ENCODE measurements at places on chromosomes 13 and 19.
A peak's percentile ranks its signal among the peaks of the same experiment; 100 is the strongest.

GRCh38 chr13:23990455-23990854 lies 93.2 kb upstream of the C1QTNF9B start:
- DNase-seq: no peak

DNA sequence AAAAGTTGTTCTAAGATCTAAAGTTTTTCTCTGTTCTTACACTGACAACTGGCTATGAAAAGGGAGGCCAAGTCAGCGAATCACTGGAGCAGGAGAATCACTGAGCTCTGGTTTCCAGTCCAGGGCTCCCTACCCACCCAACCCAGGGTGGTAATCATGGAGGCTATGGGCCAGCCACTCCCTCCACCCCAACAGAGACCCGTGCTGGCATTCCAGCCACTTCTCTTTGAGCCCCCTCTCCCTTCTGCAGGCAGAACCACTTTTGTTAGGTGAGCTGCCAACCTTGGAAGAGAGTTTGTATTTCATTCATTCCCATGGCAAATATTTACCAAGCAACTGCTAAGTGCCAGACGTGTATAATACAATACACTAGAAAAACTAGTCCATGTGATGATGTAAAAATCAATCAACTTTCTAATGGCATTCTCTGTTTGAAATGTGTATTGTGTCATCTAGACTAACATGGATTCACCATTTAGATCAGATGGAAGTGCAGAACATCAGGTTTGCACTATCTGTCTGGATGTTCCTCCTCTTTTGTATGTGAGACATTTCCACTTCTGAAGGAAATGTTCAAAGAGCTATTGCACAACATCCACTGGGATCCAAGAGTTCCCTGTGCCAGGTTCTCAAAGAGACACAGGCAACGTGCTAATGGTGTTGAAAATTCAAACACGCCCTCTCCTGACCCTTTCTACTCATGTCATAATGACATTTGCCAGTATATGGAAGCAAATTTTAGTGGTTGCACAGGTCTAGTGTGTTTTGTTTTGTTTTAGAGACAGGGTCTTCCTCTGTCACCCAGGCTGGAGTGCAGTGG lies 5.3 kb downstream of the MLNR start:
- DNase-seq: no peak

DNA sequence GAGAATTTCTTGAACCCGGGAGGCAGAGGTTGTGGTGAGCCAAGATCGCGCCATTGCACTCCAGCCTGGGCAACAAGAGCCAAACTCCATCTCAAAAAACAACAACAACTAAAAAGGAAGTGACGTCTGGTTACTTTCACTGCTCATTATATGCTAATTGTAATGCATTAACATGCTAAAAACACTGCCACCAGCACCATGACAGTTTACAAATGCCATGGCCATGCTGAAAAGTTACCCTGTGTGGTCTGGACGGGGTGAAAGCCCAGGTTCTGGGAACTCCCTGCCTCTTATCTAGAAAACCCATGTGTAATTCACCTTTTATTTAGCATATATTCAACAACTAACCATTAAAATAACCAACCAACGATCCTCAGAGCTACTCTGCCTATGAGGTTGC lies 28.1 kb downstream of the CPT1C start:
- DNase-seq: no peak

DNA sequence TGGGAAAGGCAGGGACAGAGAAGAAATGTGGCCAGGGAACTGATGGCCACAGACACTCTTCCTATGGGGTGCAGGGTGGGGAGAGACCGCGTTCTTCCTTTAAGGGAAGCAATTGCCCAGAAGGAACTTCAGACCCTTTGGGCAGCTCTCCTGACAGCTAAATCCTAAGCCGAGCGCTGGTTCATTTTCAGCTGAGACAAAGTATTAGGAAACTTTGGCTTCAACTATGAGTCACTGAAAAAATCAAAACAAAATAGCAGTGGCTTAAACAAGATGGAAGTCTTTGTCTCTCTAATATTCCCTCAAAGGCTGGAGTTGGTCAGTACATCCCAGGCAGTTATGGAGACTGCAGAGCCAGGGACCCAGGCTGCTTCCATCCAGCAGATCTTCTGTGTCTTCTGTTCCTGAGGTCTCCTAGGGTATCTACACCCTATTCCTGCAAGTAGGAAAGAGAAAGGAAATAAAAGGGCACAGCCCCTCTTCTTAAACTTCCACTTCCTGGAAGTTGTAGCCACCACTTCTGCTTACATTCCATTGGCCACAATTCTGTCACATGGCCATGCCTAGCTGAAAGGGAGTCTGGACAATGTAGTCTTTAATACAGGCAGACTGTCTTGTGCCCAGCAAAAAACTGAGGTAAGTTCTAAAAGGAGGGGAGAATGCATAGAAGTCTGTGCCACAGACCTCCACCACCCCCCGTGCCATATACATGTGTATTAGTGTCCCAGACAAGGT lies 163.5 kb downstream of the KATNAL1 start:
- DNase-seq: no peak

DNA sequence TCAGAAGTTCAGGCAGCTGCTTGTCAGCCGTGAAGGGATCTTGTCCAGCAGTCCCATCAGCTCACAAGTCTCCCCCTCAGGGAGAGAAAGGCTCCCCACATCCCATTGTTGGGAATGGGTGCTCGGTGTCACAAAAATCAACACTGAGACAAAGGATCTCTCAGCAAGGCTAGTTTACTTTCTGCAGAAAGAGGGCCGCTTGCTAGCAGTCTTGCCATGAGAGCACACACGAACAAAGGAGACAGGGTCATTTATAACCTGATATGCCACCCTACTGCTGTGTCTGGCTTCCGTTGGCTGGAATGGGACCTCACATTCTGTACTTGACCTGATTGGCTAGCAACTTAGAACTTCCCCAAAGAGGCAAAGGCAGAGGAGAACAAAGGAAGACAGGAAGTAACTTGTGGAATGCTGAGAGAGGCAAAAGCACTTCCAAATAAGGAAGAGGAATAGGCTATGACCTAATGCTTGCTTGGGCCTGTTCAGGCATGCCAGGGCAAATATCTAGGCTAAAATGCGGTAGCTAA lies 8.7 kb upstream of the IGFL3 start:
- DNase-seq: peak; percentile 91

DNA sequence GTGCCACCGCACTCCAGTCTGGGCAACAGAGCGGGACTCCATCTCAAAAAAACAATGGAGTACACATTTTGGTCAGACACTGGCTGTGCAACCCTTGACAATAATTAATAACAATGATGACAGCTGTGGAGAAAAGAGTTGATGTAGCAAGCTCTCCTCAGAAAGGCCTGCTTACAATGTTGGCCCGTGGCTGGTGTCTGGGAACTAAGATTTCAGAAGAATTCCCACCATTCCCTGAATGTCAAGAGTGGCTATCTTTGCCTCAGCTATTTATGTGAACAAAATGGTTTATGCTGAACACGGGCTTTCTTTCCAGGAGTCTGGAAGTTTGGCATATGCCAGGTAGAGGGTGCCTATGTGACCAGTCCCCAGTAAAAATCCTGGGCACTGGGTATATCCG lies 25.5 kb downstream of the NEK5 start:
- no peak for DNase-seq

DNA sequence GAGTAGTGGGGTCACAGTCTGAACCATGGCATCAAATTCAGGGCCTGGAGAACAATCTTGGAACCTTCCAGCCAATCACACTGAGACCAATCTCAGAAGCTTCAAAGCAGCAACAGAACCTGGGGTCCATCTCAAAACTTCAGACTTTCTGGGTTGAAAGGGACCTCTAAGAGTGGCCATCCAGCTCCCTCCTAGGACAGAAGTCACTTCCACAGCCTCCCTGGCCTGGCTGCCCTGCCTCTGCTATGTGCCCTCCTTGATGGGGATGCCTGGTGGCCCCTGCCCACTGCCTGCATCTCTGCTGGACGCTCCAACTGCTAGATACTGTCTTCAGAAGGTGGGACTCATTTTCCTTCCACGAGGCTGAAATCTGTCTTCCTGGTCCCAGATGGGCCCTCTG lies 1.8 kb downstream of the TLE2 start:
- DNase-seq: no peak

- no peak for DNase-seq
Measured at GRCh38 chr13:62038214-62038613, 622.6 kb upstream of the PCDH20 start.

DNA sequence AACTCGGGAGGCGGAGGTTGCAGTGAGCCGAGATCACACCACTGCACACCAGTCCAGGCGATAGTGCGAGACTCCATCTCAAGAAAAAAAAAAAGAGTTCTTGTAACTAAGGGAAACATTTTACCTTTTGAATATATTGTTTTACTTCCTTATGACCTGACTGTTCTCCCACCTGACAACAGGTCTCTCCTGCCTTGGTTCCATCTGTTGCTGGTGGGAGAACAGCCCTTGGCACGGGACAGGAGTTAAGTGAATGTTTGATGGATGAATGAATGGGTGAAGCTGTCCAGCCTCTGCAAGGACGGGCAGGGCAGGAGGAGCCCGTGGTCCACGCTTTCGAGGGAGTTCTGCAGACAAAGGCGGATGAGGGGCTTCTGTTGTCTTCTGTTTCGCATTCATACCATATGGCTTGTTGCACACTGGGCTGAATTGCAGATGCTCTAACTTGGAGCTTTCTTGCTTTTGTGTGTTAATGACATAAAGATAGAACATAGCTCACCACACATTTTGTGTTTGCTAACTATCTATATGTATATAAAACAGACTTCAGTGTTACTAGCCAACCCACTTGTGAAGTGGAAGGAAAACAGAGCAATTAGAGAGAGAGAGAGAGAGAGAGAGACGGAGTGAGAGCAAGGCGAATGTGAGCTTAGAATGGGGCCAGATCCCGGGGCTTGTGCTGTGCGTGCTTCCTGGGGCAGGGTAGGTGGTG lies 16.2 kb upstream of the CCNE1 start:
- no peak for DNase-seq

GRCh38 chr13:99014522-99014921 lies 36.7 kb upstream of the DOCK9 start:
- no peak for DNase-seq

GRCh38 chr19:36488118-36488845 lies 1.1 kb downstream of the ZNF566 start:
- DNase-seq: no peak

- peak; percentile 74 for DNase-seq
Measured at GRCh38 chr13:91142572-91142971, 204.9 kb upstream of the MIR17HG start.

GRCh38 chr19:14686411-14686810 lies 3.4 kb upstream of the ZNF333 start:
- no peak for DNase-seq

DNA sequence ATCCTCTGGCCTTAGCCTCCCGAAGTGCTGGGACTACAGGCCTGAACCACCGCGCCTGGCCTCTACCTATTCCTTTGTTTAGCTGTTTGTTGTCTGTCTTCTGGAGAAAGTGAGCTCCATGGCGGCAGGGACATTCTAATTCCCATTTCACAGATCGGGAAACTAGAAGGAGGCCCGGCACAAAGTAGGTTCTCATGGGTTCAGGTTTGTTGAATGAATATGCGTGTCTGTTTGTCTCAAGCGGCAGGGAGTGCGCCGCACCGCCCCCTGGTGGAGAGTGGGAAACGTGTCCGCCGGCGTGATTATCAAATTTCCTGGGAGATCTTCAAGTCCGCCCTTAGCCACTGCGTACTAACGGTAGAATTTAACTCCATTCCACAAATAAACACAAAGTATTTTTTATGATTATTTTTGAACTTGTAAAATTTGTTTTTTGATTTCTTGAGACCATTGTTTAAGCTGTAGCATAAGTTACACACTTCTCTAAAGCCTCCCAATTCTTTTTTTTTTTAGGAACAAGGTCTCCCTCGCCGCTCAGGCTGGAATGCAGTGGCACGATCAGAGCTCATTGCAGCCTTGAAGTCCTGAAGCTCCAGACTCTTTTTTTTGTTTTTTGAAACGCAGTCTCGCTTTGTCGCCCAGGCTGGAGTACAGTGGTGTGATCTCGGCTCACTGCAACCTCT lies 8.9 kb upstream of the CCDC9 start:
- DNase-seq: no peak

GRCh38 chr19:17346109-17346671 lies 8.8 kb downstream of the GTPBP3 start:
- DNase-seq: no peak

DNA sequence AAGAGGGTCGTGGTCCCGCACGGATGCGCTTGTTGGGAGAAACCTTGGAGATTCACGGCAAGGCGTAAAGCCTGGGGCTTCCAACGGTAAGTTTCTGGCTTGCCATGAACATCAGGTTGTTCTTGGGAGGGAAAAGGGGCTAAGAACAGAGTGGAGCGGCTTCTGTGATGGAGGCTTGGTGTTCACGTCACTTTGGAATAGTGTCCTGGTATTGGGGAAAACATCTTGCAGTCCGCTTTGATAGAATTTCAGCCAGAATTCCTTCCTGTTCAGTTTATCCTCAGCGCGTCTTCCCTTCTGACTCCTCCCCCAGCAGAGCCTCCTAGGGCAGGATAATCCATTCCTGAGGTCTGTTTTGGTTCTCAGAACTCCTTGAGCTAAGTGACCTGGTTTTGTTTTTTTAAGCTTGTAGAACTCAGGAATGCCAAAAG lies 2.0 kb downstream of the KCTD15 start:
- no peak for DNase-seq

- DNase-seq: no peak
Measured at GRCh38 chr13:44271031-44271455, 102.6 kb upstream of the SERP2 start.

DNA sequence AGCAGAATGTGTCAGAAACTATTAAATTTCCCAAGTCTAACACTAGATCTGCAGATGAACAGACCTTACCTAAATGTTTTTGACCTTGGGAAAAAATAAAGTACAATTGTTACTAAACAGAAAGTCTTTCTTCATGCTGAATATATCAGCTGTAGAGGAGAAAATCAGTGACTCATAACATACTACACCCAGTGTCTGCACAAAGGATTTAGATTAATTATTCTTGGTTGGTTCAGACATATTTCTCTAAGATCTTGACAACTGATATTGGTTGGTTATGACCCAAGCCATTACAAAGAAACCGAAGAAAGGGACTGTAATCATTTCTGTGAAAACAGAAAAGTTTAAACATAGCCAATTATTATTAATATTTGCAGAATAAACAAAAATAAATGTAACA lies 225.1 kb downstream of the HS6ST3 start:
- no peak for DNase-seq

GRCh38 chr19:11286312-11286974 lies 9.5 kb upstream of the TSPAN16 start:
- no peak for DNase-seq

DNA sequence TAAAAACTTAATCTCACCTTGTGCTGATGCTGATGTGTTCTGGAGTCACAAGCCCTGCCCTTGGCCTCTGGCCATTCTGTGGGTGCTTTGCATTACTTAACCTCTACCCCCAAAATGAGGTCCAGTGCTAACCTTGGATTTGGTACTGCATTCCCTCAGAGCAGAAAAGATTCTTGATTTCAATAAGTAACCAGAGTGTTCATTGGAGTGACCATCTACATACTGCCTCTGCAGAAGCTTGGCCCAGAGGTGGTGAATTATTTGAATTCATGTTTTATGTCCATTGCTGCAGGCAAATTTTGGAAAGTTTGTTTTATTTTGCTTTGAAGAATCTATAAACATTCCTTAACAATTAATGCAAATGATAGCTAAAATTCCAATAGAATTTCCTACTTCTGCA lies 7.6 kb upstream of the ENOX1 start:
- DNase-seq: no peak

GRCh38 chr13:20337884-20338551 lies 105.9 kb upstream of the GJB6 start:
- no peak for DNase-seq

Data from skeletal muscle cell (primary cell).